HEK293T (cell line): ENCODE measurements at places on chromosomes 12 and 14.

GRCh38 chr12:47311568-47311967 is 231.8 kb upstream of the AMIGO2 start:
- no peak for DNase-seq

DNA sequence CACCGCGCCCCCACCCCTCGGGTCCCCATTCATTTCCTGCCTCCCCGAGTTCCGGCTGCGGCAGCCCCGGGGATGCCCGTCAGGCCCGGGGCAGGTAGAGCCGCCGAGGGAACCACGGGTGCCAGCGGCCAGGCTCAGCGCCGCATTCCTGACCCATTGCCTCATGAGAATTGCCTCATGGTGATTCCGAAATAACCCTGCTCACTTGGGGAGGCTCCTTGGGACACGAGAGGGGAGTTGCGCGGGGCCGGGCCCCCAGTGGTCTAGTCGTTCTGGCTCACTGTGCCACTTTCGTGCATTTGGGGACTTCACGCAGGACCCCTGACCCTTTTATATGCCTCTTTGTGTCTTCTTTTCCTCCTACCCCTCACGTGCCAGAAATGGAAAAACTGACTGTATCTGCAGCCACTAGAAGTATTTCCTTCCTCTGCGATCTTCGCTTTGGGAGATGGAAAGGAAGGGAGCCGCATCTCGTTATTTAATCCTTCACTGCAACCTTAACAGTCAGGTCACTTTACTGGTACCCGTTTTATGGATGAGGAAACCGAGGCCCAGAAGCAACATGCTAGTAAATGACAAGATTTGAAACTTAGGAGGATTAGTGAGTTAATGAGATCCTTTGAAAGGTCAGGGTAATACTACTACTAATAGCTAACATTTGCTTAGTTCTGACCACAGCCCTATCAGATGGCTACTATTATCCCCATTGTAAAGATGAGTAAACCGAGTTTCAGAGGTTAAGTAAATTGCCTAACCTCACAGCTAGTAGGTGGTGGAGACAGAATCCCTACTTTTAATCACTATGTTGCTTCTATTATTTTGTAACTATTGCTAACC is 768 bp downstream of the PTPN11 start:
- DNase-seq, result peak; percentile 65

DNA sequence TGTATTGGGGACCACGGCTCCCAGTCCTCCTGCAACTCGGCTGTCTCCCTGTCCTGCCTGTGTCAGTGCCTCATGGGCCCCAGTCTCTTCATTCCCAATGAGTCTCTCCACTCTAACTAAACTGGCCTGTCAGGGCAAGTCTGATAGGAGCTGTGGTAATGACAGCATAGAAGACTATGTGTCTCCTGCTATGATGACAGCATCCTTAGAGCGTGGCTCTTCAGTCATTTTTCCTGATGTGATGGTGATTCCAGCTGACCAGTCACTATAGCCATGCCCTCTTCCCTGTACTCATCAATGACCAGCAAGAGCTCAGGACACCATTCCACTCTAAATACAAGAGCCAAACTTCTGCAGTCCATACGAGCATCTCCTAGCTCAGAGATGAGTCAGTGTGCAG is 339.8 kb downstream of the PCNX1 start:
- no peak for DNase-seq

DNA sequence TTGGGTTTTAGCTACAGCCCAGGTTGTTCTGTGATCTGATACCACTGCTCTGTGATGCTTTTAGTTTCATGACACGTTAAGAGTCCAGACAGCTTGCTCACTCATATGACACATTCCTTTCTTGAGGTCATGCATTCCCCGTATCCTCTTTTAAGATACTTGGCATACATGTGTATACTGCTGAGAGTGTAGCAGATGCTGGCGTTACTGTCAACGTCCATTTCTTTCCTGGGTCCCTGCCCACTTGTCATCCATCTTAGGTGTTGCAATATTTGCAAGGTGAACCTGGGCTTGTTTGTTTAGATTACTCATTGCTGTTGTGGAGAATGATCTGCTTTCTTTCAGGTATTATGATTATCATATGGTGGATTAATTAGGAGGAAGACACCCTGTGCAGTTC is 9.1 kb upstream of the EMP1 start:
- DNase-seq, result no peak

GRCh38 chr12:40646911-40647310 is 45.3 kb upstream of the CNTN1 start:
- no peak for DNase-seq

GRCh38 chr14:99636487-99636886 is 8.4 kb upstream of the HHIPL1 start:
- no peak for DNase-seq

- DNase-seq, result no peak
Observed at GRCh38 chr12:52361553-52361952, 5.7 kb downstream of the KRT85 start.

DNA sequence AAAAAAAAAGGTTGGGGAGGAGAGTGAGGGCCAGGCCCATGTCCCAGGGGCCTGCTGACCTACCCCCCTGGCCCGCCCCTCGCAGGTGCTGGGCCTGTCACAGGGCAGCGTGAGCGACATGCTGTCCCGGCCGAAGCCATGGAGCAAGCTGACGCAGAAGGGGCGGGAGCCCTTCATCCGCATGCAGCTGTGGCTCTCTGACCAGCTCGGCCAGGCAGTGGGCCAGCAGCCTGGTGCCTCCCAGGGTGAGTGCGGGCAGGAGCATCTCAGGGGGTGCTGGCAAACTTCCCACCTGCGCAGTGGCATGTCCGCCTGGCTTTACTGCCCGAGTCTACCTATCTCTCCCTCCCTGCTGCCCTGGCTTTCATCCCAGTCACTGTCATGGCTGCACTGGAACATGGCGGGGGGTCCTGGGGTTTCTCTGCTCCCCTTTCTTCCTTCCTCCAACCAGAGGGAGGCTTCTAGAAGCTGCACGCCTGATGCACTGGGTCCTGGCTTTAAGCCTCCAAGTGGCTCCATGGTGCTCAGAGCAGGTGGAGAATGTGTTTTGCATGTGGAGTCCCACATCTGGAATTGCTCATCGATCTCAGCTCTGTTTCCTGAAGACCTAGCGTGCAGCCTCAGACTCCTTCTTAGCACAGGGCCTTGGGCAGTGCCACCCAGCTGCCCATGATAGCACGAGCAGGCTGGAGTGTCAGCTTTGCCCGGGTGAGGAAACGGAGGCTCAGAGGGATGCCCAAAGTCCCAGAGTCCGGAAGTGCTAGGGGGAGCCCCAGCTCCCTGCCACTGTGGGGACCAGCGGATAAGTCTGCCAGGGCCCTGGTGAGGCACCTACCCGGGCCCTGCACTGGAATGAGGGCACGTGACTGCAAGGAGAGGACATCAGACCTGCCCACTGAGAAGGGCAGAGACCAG is 46.3 kb downstream of the PHETA1 start:
- DNase-seq, result no peak

GRCh38 chr14:42565556-42565955 is 958.9 kb downstream of the LRFN5 start:
- DNase-seq, result no peak
